Astrocyte of the spinal cord (primary cell): ENCODE measurements at places on chromosomes 3 and 15.

- DNase-seq, result peak; percentile 16
Observed at GRCh38 chr3:149333176-149333859, at the start of gene TM4SF18. Gene TM4SF18, minus strand, starts transcription at chr3:149333636. Its CDS starts 254 bp downstream, at chr3:149333382.

DNA sequence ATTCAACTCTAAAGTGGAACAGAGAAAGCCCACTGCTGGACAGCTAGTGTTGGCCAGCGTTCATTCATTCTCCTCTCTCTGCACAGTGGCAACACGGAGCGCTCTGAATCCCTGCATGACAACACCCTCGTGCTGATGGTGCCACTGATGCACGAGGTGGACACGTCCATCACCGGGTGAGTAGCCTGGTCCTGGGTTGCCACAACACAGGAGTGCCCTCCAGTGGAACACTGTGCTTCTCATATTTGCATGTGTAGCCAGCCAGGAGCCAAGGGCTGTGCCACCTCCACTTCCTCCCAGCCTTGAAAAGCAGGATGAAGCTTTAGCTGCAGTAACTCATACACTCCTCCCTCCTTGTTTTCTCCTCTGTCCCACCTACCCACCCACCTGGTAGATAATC, 120.0 kb upstream of the CTDSPL start:
- no peak for DNase-seq

DNA sequence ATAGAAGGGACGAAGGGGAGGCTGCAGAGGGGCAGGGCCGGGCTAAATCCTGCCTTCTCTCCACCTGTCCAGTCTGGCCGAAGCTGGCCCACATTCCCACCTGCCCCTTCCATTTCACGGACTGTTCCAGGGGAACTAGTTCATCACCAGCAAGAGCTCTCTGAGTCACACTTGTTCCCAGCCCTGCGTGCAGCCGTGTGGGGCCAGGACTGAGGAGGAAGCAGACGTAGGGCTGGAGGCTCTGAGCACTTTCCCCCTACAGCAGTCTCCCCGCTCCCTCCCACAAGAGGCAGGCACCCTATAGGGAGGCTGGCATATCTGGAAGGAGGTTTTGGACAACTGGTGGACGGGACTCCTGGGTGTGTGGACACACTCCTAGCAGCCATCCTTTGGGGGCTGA, 3.0 kb downstream of the ITIH4 start:
- DNase-seq, result peak; percentile 28

- DNase-seq, result no peak
Observed at GRCh38 chr15:66750609-66751008, 48.6 kb downstream of the SMAD6 start.

GRCh38 chr15:66153549-66154415, 99.8 kb downstream of the MEGF11 start:
- DNase-seq, result no peak

- DNase-seq, result no peak
Observed at GRCh38 chr3:194974468-194975135, 288.9 kb downstream of the FAM43A start.

GRCh38 chr15:62506217-62506805, 341.2 kb upstream of the C2CD4B start:
- DNase-seq, result peak; percentile 37

DNA sequence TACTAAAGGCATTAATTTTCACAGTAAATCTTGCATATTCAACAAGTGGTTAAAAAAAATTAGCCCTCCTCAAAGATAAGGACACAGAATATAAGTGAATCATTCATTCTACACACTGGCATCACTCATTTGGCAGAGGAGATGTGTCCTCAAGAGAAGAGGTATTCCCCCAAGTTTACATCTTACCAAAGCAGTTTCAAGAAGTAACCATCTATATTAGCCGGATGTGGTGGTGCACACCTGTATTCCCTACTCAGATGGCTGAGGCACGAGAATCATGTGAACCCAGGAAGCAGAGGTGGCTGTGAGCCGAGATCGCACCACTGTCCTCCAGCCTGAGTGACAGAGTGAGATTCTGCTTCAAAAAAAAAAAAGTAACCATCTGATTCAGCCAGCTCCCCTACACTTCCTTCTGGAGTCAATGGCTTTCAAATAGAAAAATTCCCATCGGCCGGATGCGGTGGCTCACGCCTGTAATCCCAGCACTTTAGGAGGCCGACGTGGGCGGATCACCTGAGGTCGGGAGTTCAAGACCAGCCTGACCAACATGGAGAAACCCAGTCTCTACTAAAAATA, 15.4 kb downstream of the RAF1 start:
- DNase-seq, result no peak

- DNase-seq, result no peak
Observed at GRCh38 chr15:53038655-53038941, 248.5 kb upstream of the ONECUT1 start.

- DNase-seq, result no peak
Observed at GRCh38 chr3:73259291-73259690, 197.8 kb downstream of the EBLN2 start.

DNA sequence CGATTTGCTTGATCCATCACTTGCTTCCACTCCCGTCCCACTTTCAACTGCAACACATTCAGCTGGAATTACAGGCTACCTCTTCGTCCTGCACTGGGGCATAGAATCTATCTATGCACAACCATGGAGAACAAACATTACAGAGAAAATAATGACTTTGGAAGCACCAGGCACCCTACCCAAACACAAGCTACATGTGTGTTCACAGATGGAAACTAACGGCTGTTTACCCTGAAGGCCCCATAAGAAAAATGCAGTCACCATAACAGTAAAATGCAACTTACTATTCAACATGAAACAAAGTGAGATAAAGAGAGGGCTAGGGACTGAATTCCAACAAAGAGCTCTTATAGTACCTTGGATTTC, 496.8 kb downstream of the FOXP1 start:
- DNase-seq, result no peak
